Nucleus accumbens (tissue), 56 donors: ENCODE measurements at places on chromosomes 3 and 15.

DNA sequence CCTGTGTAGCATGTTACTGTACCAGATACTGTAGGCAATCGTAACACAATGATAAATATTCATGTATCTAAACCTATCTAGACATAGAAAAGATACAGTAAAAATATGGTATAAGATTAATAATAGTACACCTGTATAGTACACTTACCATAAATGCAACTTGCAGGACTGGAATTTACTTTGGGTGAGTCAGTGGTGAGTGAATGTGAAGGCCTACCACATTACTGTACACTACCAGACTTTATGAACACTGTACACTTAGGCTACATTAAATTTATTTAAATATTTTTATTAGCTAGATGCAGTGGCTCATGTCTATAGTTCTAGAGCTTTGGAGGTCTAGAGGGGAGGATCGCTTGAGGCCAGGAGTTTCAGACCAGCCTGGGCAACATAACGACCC is 186.6 kb upstream of the ROPN1 start:
- DNase-seq: no peak

DNA sequence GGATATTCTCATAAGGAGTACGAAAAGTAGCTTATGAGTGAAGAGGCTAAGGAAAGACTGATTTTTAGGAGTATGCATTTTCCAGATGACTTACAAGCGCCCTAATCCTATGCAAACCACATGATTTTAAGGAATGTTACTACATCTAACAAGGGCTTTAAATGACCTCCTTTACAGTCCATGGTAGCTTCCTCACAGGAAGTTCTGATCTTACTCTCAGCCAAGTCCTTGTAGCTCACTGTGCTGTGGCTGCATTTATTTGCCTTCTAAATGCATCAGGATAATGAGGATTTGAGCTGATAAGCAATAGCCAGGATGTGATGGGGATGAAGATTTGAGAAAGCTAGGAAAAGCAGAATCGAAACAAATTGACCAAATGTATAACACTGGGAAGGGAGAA is 896.0 kb downstream of the MCTP2 start:
- no peak for DNase-seq

DNA sequence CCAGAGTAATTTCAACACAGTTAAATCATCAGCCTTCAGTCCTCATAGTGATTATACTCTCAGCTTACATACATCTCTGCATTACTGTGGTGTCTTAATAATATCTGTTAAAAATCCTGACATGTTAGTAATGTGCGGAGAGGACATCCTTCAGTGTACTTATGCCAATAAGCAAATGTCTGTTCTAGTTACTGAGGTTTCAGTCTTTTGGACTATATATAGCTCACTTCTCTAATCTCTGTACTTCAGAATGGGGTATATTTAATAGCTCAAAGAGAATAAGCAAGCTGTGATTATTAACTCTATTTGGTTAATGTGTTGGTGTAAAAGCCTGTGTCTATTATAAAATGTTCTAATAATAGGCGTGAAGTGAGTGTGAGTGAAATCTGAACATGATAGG is 28.9 kb upstream of the OSTN start:
- no peak for DNase-seq

- DNase-seq: no peak
These were observed 7.8 kb upstream of the GPR171 start for GRCh38 chr3:151210676-151211381.

GRCh38 chr3:73197187-73197586 is 135.7 kb downstream of the EBLN2 start:
- no peak for DNase-seq
